Fibroblast of skin of scalp (primary cell): ENCODE measurements at places on chromosomes 1 and 21.

- DNase-seq, result no peak
Observed at GRCh38 chr1:188642704-188643103, 1814.0 kb downstream of the PLA2G4A start.

- DNase-seq, result peak; percentile 70
Observed at GRCh38 chr1:64163970-64164369, 39.5 kb upstream of the UBE2U start.

DNA sequence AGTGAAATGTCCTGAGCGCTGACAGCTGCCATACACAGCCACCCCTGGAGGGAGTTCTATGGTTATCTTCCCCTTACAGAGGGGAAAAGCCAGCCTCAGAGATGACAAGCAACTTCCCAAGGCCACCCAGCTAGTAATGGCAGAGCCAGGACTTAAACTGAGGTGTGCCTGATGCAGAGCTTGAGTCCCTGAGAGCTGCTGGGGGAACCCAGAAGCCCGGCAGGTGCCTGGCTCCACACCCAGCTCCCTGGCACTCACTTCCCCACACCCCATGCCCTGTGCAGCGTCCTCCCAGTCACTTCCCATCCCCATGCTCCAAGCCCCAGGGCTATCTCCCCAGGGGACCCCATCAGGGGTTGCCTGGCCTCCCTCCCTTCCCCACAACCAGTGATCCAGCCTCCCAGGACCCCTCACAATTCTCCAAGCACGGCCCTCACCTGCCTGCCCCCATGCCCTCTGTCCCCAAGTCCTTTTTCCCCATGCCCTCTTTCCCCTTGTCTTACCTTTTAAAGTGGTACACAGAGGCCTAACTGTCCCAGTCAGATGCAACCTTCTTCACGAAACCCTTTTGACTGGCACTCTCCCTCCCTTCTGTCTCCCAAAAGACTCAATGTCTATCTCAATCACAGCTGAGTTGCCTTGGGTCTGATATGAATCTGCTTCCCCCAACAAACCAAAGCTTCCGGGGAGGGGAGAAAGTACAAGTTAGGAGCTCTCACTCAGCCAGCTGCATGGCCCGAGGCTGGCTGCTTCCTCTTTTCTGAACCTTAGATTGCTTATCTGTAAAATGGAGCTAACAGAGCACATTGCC, 39.8 kb upstream of the LRP8 start:
- DNase-seq, result no peak

GRCh38 chr1:223551610-223552009, 113.9 kb downstream of the CAPN8 start:
- DNase-seq, result no peak

GRCh38 chr1:232201024-232201423, 428.9 kb downstream of the SIPA1L2 start:
- no peak for DNase-seq

DNA sequence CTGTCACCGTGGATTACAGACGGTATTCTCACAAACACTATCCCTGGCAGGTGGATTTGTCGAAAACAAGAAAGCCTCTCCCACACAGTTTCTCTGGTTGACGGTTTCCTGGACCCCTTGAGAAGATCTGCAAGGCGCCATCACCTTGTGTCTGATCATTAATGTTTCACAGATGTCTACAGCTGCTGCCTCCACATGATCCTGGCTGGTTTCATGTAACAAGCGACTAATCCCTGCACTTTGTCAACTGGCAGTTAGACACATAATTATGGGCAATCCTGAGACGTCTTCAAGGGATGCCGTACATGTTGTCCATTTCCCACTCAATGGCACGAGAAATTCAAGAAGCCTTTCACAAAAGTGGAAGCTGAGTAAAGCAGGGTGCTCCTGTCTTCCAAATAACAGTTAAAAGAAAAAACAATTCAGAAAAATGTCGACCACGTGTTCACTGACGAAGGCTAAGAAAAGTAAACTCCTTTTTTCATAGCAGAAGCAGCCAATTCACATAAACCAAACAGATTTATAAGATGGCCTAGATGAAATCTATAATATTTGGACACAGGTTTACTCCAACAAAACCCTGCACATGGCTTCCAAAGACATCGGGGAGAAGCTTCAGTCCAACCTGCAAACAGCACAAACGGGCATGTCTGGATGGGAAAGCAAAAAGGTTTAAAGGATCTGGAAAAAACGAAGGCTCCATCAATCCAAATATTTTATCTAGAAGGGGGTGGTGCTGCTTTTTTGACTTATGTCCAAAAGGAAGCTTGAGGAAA, 52.2 kb downstream of the CAPZB start:
- no peak for DNase-seq

DNA sequence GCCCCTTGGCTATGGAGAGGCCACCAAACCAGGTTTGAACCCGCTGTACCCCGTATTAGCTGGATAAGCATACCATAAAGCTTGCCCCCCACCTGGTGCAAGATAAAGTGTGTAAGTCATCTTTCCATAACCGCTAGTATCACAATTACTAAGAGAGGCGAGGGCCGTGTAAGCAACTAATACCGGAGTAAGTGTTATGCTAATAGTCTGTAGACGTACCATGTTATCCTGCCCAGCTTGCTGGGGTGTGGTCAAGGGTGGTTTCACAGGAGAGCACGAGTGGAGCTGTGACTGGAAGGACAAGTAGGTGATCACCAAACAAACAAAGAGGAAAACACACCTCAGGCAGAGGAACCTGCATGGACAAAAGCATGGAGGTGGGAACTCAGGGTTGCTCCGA, 3.6 kb upstream of the TNFRSF1B start:
- DNase-seq, result no peak

DNA sequence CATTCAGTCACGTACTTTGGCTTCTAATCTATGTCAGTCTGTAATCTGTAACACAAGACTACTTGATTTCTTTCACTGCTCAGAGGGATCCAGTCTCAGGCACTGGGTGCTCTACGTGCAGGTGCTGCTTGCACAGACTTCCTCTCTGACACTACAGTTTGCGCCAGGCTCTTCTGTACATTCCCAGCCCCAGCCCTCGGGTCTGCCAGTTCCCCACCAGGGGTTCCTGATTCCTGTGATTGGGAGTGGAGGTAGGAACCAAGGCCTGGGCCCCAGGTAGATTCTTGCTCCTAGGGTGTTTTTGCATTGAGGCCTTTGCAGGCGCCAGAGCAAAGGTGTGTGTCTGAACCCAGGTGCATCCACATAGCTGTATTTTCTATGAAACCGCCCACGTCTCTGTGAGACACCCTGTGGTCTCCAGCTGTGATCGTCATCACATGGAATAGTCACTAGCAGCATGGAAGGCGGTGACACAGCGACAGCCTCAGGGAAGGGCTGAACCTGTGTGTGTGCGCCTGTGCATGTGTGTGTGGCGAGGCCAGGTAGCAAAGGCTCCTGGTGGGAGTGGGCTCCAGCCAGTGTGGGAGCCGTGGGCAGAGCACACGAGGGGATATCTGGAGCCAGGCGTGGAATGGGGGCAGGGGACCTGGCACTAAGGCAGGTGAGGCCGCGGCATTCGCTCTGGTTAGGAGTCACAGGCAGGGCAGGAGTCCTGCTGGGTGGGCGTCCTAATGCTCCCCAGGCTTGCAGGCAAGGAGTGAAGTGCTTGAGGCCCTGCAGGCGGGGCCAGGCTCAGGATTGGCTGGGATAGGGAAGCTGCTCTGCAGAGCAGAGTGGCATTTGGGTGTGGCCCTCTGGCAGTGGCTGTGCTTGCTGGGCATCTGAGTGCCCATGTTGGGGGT, 5.2 kb downstream of the GJC2 start:
- no peak for DNase-seq

DNA sequence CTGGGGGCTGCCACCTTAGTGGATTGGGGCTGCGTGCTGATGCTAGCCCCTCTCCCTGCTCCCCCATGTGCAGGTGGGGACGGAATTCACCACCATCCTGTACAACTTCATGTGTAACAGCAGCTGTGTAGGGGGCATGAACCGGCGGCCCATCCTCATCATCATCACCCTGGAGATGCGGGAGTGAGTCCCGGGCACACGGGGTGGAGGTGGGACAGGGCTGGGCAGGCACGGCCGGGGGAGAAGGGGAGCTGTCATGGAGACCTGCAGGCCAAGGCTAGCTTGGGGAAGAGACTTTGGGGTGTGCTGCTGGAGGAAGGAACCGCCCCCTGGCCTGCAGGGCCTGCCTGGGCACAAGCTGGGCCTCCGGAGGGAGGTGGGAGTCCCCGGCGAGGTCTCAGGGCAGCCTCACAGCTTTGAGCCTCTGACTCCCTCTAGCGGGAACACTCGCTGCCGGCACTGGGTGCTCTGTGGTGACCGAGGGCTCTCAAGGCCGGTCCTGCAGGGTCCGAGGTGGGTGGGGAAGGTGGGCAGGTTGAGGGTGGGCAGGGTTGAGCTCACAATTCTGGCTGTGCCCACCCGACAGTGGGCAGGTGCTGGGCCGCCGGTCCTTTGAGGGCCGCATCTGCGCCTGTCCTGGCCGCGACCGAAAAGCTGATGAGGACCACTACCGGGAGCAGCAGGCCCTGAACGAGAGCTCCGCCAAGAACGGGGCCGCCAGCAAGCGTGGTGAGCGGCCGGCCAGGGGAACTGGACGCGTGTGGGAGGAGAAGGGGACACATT, 25.0 kb upstream of the CCDC27 start:
- DNase-seq, result no peak

DNA sequence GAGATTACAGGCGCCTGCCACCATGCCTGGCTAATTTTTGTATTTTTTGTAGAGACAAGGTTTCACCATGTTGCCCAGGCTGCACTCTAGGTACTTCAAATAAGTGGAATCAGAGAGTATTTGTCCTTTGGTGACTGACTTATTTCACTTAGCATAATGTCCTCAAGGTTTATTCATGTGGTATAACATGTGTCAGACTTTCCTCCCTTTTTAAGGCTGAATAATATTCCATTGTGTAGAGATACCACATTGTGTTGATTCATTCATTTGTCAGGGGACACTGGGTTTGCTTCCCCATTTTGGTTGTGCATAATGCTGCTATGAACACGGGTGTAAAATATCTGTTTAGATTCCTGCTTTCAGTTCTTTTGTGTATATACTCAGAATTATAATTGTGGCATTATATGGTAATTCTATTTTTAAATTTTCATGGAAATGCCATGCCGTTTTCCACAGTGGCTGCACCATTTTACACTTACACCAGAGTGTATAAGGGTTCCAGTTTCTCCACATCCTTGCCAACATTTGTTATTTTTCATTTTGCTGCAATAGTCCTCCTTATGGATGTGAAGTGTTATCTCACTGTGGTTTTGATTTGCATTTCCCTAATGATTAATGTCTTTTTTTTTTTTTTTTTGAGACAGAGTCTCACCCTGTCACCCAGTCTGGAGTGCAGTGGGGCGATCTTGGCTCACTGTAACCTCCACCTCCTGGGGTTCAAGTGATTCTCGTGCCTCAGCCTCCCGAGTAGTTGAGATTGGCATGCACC, 35.1 kb downstream of the IL6R start:
- DNase-seq, result no peak

DNA sequence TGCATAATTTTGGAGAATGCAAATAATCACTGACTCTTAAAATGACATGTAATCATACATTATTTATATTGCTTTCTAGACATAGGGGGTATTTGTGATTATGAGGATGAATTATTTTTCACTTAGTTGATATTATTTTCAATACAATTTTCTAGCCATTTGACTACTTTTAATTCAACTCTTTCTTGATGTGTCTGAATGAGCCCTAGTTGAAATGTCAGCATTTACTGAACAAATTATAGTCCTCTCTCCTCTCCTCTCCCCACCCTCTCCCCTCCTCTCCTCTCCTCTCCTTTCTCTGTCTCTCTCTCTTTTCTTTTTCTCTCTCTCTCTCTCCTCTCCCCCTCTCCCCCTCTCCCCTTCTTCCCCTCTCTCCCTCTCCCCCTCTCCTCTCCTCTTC, 194.6 kb downstream of the GPR52 start:
- DNase-seq, result no peak

GRCh38 chr21:20994790-20995189, 3.4 kb upstream of the NCAM2 start:
- no peak for DNase-seq

- DNase-seq, result no peak
Observed at GRCh38 chr1:39379187-39379586, 112.2 kb upstream of the BMP8A start.

- no peak for DNase-seq
Observed at GRCh38 chr1:65166572-65167305, 18.7 kb downstream of the AK4 start.

DNA sequence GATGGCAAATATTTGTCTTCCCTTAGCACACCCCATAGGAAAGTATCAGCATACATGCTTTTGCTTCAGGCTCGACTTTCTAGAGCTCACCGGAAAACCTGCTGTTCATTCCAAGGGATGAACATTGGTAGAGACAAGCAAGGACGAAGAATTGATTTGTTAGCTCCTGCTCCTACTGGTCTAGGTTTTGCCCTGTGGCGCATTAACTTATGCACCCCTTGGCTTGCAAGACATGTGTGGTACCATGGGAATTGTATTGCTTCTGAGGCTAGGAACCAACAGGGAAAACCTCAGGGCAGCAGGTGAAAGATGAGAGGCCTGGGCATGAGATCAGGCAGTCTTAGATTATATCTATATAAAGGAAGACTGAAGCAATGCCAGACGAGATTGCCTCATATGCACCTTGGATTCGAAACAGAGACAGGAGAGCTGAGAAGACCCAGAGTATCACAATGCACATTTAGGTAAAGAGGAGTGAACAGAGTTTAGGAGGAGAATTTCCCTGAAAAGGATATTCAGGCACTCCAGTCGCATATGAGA, 771.2 kb upstream of the B3GALT2 start:
- no peak for DNase-seq

GRCh38 chr1:170247751-170248521, 102.2 kb downstream of the NTMT2 start:
- peak; percentile 27 for DNase-seq

- no peak for DNase-seq
Observed at GRCh38 chr1:222910699-222911098, 95.9 kb downstream of the DISP1 start.

DNA sequence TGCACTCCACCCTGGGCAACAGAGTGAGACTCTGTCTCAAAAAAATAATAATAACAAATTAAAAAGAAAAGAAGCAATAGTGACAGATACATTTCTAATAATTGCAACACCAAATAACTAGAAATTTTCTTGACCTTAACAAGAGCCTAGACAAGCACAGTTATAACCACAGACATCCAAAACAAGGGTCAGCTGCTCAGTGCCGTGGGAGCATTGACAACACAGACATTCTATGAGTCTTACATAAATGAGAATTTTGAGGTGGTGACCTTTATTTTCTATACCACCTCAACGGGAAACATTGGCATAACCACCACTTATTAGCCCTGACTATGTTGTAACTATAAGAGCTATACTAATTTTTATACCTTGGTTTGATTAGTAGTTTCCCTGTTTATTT, 156.1 kb downstream of the NR5A2 start:
- DNase-seq, result peak; percentile 53

DNA sequence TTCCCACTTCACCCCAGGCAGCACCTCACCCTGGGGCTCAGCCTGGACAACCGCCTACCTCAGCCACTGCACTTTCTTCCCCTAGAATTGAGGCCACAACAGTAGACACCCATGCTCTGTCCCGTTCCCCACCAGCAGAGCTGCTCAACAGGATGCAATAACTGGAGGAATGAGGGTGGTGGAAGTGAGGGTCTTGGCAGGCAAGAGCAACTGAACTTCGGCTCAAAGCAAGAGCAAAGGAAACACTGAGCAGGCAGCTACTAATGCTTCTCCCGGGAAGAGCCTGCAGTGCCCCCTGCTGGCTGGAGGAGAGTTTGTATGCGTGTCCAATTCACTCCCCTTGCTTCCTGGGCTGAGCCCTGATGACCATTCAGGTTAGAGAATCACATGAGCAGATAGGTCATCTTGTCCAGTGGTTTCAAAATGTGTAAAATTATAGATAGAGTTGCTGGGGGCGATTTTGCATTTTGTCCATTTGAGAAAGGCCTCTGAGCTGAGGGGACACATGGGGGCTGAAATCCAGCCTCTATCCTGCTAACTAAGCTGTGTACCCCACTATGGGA, 13.9 kb downstream of the NT5C1A start:
- DNase-seq, result peak; percentile 68
